ENCODE measurements at places on chromosomes 4 and X. TPM values are rescaled to one million over a fixed set of nuclear protein-coding genes. Genes with fewer than 3 reads are reported as not detected.

IL21 gene
- not detected for total RNA-seq

XAGE2 gene
- total RNA-seq = not detected

DNA sequence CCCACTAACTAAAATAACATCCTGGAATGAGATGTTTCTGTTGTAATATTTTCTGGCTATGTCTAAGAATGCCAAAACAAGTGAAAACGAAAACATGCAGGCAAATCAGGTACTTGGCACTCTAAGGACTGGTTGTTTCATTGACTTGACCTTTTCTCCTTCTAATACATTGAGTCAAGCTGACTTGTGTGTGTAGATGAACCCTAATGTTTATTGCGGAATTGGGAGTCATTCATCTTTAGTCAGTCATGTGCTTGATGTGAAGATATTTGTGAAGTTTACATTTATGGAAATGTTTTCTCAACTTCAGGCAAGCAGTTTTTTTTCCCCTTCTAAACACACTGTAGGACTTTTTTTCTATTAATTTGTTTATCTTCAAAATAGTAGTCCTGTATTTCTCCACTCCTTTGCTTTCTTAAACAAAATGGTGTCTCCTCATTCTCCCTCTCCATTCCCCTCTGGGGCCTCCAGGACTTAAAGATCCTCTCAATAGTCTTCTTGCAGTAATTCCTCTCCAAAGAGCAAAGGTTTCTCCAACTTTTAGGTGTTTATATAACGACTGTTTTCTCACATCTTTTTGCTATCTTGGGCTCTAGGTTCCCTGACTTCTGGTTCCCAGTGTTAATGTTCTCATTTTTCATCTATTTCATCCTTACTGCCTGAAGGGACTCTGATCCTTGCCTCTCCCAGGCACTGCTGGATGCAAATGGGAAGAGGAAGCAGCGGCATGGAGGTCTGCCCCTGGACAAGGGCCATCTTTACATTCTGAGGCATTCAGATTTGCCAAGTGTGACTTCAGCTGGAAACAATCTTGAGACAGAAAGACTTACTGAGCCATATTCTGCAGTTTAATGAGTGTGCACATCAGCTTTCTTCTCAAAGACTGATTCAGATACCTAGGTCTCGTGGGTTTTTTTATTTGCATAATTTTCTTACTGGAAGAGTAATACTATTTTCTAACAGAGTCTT, 166.4 kb downstream of the ARHGAP6 start:
- H3K4me3 ChIP-seq = no peak overlapping the region
- no peaks in the 10 kb centered on the region for H3K4me1 ChIP-seq
- H3K27ac ChIP-seq = peak overlapping the region; percentile 92
- no peaks in the 10 kb centered on the region for H3K36me3 ChIP-seq
- peak; percentile 78 for DNase-seq

GRCh38 chrX:13940671-13941070, 89.0 kb downstream of the GEMIN8 start:
- DNase-seq = no peak
- H3K36me3 ChIP-seq = no peaks in the 10 kb centered on the region
- peaks cover 36% of the 10 kb centered on the region for H3K27me3 ChIP-seq
- H3K4me3 ChIP-seq = no peak overlapping the region
- H3K27ac ChIP-seq = no peak overlapping the region

GRCh38 chr4:11416071-11416766, 12.5 kb downstream of the HS3ST1 start:
- H3K4me1 ChIP-seq = no peaks in the 10 kb centered on the region
- H3K27me3 ChIP-seq = no peaks in the 10 kb centered on the region
- H3K27ac ChIP-seq = no peak overlapping the region
- no peak for DNase-seq

GRCh38 chr4:83258461-83258860, 26.1 kb downstream of the COQ2 start:
- no peak overlapping the region for H3K27ac ChIP-seq
- H3K4me1 ChIP-seq = peaks cover 8% of the 10 kb centered on the region
- DNase-seq = no peak
- H3K27me3 ChIP-seq = no peaks in the 10 kb centered on the region

DNA sequence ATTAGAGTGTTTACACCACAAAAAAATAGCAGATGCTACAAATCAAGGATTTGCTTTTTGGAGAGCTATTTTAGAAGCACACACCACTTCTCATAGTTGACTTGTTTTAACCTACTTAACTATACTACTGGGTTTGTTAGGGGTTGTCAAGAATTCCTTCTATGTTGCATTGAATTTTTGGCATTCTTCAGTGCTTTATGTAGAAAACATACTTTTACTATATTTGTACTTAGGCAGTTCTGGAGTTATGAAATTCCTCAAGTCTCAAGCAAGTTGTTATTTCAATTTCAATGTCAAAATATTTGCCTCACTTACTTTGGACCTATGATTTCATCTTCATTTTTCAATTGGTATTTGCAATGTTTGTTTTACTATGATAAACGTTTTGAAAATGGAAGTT, 449.6 kb downstream of the GLUD2 start:
- no peak overlapping the region for H3K27ac ChIP-seq
- H3K4me3 ChIP-seq = no peak overlapping the region
- DNase-seq = no peak
